Fibroblast of skin of right biceps (primary cell): ENCODE measurements at places on chromosomes 7 and 10.
A peak's percentile ranks its signal among the peaks of the same experiment; 100 is the strongest.

- no peak for DNase-seq
These were observed 15.0 kb upstream of the CADPS2 start for GRCh38 chr7:122901250-122901649.

DNA sequence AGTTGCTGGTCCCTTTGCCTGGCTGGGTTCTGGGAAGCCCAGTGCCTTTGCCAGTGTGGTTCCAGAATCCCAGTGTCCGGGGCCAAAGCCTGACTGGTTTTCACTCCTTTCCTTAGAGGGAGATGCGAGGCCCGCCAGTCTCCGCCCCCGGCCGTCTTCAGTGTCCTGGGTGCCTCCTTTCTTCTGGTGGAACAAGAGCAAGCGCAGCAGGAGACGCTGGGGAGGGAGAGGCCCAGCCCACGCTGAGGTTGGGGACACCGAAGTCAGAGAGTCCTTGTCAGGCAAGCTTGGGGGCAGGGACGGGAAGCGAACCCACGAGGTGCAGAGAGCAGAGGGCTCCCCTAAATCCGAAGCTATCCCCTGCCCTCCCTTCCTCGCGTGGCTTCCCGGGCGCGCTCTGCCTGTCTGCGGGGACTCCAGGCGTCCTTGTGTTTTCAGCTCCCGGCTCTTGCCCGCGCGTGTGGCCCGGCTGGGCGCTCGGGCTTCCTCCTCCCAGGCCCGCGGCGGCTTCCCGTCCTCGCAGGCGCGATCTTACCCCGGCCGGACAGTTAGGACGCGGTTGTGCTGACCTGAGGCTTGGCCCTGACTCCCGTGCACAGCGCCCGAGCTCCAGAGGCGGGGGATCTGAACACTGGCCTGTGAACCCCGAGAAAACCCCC is 60.6 kb upstream of the UBE3C start:
- DNase-seq = peak; percentile 3

GRCh38 chr7:150858236-150859197 is 6.2 kb downstream of the AOC1 start:
- DNase-seq = no peak

DNA sequence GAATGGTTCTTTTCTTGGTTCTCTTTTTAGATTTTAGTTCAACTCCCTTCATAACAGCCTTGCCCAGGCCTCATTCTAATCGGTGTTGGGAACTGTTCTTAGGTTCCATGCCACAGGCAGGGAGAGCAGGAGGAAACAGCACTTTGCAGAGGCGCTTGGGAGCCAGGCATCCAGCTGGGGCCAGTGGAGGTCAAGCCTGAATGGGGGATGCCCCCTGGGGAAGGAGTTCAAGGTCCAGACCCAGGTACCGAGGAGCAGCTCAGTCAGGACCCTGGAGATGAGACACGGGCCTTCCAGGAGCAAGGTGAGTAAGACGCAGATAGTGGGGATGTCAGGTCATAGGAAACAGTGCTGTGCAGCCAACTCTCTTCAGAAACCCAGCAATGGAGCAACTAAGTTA is 4.5 kb downstream of the ZSCAN25 start:
- no peak for DNase-seq

GRCh38 chr7:29337546-29338116 is 143.1 kb downstream of the CHN2 start:
- DNase-seq = peak; percentile 32

- DNase-seq = no peak
These were observed 16.3 kb downstream of the PI4K2A start for GRCh38 chr10:97656777-97657176.

- peak; percentile 62 for DNase-seq
These were observed 381.6 kb downstream of the SUGCT start for GRCh38 chr7:40516376-40516775.
